Fibroblast of lung (primary cell): ENCODE measurements at places on chromosomes 4 and X.

- H3K4me1 ChIP-seq: no peaks in the 10 kb centered on the region
- H3K36me3 ChIP-seq: no peaks in the 10 kb centered on the region
- peaks cover 16% of the 10 kb centered on the region for H3K27me3 ChIP-seq
- H3K27ac ChIP-seq: no peak overlapping the region
Observed at GRCh38 chr4:7255488-7255881, 63.1 kb downstream of the SORCS2 start.

DNA sequence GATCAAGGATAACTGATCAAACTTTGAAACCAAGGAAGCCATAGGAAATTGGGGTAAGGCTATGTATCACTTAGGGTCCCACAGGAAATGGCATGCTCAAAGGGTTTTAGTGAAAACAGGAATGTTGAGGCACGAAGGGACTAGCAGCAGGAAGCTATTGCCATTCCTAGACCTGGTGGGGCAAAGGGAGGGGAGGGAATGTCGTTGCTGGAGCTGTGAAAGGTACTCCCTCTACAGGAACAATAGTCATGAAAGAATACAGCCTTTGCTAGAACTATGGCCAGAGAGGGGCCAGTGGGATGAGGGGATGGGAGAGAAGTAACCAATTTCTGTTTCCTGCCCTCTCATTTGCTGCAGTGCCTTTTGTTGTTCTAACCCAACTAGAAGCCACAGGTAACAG, 11.9 kb downstream of the REPS2 start:
- DNase-seq: no peak
- no peaks in the 10 kb centered on the region for H3K36me3 ChIP-seq
- H3K4me3 ChIP-seq: no peak overlapping the region
- no peaks in the 10 kb centered on the region for H3K27me3 ChIP-seq
- no peaks in the 10 kb centered on the region for H3K4me1 ChIP-seq
- no peak overlapping the region for H3K27ac ChIP-seq

DNA sequence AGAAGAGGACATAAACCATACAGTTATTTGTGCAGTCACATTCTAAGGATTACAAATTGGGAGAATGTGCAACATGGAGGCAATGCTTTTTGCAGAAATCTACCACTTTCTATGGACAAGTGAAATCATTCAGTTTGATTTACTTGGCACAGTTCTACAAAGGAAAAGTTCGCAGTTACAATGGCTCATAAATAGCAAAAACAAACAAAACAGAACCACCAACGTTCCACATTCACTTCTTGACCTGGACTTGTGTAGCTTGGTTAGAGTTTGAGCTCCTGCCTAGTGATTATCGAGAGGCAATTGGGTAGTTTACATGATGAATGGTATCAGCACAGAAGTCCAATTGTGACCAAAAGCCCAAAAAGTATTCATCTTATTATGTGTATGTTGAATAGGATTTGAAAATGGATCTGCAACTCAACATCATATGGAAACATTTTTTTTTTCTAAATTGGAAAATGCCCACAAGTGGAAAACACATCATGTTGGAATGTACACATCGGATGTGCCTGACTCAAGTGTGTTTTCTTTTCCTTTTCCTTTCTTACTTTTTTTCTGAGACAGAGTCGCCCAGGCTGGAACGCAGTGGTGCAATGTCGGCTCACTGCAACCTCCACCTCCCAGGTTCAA, 123.8 kb downstream of the LUZP4 start:
- no peaks in the 10 kb centered on the region for H3K36me3 ChIP-seq
- no peaks in the 10 kb centered on the region for H3K4me1 ChIP-seq
- peak; percentile 58 for DNase-seq
- no peaks in the 10 kb centered on the region for H3K27me3 ChIP-seq
- no peak overlapping the region for H3K27ac ChIP-seq

GRCh38 chr4:161629694-161630441, 533.9 kb downstream of the FSTL5 start:
- no peaks in the 10 kb centered on the region for H3K4me1 ChIP-seq
- H3K36me3 ChIP-seq: no peaks in the 10 kb centered on the region
- DNase-seq: no peak
- H3K27me3 ChIP-seq: no peaks in the 10 kb centered on the region

DNA sequence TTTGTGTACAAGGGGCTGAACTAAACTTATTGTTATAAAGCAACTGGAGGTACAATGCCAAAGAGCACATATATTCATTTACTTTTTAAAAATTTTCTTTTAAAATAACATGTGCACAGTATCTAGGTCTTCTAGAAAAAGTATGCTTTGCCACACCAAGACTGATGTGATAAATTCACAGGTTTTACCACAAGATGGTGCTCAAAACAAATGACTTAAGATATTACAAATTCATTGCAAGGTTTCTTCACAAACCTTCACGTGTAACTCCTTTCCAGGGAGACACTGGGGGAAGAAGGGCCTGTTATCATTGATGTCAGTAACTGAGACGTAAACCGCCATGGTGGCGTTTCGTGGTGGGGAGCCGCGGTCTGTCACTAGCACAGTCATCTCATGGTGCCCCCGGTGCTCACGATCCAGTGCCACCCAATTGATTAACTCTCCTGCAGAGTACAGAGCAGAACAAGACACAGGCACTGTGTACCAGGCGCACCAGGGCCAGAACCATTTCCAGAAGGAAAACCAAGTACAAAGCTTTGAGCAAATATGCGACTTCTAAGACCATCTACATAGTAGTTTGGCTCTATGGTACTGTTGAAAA, 162.2 kb downstream of the DCHS2 start:
- no peak overlapping the region for H3K4me3 ChIP-seq
- no peak overlapping the region for H3K27ac ChIP-seq
- no peaks in the 10 kb centered on the region for H3K27me3 ChIP-seq
- no peaks in the 10 kb centered on the region for H3K4me1 ChIP-seq
- H3K36me3 ChIP-seq: no peaks in the 10 kb centered on the region

DNA sequence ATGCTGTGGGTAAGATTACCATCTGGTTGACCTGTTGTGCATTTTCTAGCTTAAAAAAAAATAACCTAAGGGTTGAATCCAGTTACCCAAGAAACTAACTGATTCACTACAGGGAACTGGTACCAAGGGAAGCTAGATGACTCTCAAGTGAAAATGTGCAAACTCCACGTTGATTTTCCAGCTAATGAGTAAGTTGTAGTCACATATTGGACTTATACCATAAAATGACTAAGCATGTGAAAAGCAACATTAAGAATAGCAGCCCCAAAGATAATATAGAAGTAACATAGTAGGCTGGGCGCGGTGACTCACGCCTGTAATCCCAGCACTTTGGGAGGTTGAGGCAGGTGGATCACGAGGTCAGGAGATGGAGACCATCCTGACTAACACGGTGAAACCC, 270.9 kb downstream of the SPRY1 start:
- no peak overlapping the region for H3K4me3 ChIP-seq
- H3K4me1 ChIP-seq: no peaks in the 10 kb centered on the region
- no peaks in the 10 kb centered on the region for H3K36me3 ChIP-seq
- no peak overlapping the region for H3K27ac ChIP-seq
- DNase-seq: peak; percentile 74

DNA sequence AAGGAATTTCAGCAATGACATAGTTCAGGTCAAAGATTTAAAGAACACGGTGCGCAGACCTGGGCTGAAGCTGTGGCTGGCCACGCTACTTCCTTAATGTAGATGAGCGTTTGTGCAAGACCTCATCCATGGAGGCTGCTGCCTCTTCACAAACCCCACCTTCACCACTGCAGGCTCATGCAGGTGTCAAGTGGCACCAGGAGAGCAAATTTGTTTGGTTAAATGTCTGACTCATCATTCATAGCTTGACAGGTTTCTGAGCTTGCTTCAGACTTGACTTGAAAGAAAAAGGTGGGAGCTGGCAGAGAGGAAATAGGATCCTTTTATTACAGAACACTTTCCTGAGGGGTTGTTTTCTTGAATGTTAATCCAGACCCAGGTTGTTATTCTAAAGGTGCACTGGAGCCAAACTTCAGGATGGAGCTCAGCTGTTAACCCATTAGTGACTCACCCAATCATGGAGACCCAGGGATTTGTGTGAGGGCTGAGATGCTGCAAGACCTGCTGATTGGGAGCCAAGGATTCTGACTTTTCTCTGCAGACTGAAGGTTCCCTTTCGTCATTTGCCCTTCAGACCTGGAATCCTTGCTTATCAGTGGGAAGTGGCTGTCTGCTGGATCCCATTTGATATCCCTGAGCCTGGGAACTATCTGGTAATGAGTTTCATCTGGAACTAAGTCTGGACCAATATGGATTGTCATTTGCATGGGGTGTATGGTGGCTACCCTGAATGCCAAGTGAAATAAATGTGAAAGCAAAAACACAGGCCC, 315.3 kb downstream of the PTTG2 start:
- H3K27me3 ChIP-seq: no peaks in the 10 kb centered on the region
- DNase-seq: peak; percentile 11
- H3K27ac ChIP-seq: no peak overlapping the region
- H3K4me3 ChIP-seq: no peak overlapping the region
- H3K4me1 ChIP-seq: no peaks in the 10 kb centered on the region

GRCh38 chr4:172480471-172480870, 667.3 kb downstream of the GALNTL6 start:
- no peak overlapping the region for H3K27ac ChIP-seq
- DNase-seq: no peak
- H3K36me3 ChIP-seq: no peaks in the 10 kb centered on the region
- no peak overlapping the region for H3K4me3 ChIP-seq
- no peaks in the 10 kb centered on the region for H3K27me3 ChIP-seq

GRCh38 chrX:22357621-22358020, 84.9 kb downstream of the CBLL2 start:
- DNase-seq: no peak
- no peaks in the 10 kb centered on the region for H3K27me3 ChIP-seq
- H3K36me3 ChIP-seq: no peaks in the 10 kb centered on the region
- no peak overlapping the region for H3K27ac ChIP-seq
- H3K4me1 ChIP-seq: no peaks in the 10 kb centered on the region
- no peak overlapping the region for H3K4me3 ChIP-seq

GRCh38 chr4:740011-740410, 34.4 kb downstream of the PCGF3 start:
- H3K27me3 ChIP-seq: no peaks in the 10 kb centered on the region
- peaks cover 20% of the 10 kb centered on the region for H3K36me3 ChIP-seq
- no peak overlapping the region for H3K27ac ChIP-seq
- DNase-seq: no peak

- no peak overlapping the region for H3K4me3 ChIP-seq
- no peaks in the 10 kb centered on the region for H3K4me1 ChIP-seq
- H3K36me3 ChIP-seq: no peaks in the 10 kb centered on the region
Observed at GRCh38 chrX:98029861-98030260, 1146.2 kb downstream of the RPA4 start.

GRCh38 chr4:17020901-17021300, 122.5 kb upstream of the LDB2 start:
- DNase-seq: no peak
- H3K4me3 ChIP-seq: no peak overlapping the region
- no peaks in the 10 kb centered on the region for H3K4me1 ChIP-seq

GRCh38 chrX:110406822-110407221, 48.2 kb downstream of the RTL9 start:
- DNase-seq: no peak
- no peak overlapping the region for H3K27ac ChIP-seq
- H3K27me3 ChIP-seq: no peaks in the 10 kb centered on the region
- peaks cover 10% of the 10 kb centered on the region for H3K4me1 ChIP-seq

DNA sequence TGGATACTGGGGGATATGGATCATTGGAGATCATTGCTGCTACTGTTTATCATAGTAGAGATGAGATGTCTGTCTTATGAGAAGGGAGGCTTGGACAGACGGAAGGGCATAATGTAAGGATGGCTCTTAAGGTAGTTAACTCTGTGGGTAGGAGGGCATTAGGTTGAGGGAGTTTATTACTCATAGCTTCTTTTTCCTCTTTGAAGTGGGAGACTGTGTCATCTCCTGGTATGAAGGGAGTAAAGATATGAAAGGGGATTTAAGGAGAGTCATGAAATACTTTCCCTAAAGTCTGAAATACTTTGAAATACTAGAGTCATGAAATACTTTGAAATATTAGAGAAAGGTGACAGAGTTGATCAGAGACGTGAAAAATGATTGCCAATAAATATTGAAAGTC, 255.5 kb upstream of the PITX2 start:
- no peaks in the 10 kb centered on the region for H3K27me3 ChIP-seq
- no peaks in the 10 kb centered on the region for H3K4me1 ChIP-seq
- H3K36me3 ChIP-seq: no peaks in the 10 kb centered on the region
- H3K27ac ChIP-seq: no peak overlapping the region
- DNase-seq: no peak

GRCh38 chr4:164621886-164622521, 131.9 kb upstream of the SMIM31 start:
- no peaks in the 10 kb centered on the region for H3K27me3 ChIP-seq
- no peak overlapping the region for H3K4me3 ChIP-seq
- no peaks in the 10 kb centered on the region for H3K36me3 ChIP-seq
- no peaks in the 10 kb centered on the region for H3K4me1 ChIP-seq

DNA sequence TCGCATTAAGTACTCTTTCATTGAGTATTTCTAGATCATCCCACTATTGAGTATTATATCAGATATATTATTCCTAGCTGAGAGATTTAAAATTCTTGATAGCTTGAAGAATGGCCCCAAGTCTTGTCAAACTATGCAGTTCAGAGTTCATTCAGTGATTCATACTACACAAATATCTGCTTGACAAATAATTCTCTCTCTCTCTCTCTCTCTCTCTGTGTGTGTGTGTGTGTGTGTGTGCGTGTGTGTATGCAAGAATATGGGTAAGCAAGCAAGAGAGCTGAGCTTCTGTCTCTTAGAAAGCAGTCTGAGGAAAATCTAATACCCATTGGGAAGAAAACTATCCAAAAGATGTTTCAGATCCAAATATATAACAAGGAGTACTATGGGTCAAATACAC, 142.0 kb downstream of the SLC10A7 start:
- H3K27me3 ChIP-seq: no peaks in the 10 kb centered on the region
- DNase-seq: peak; percentile 35
- H3K27ac ChIP-seq: no peak overlapping the region
- H3K4me1 ChIP-seq: peaks cover 2% of the 10 kb centered on the region
- H3K4me3 ChIP-seq: no peak overlapping the region
- H3K36me3 ChIP-seq: no peaks in the 10 kb centered on the region

GRCh38 chr4:76758290-76758882, 139.6 kb downstream of the SOWAHB start:
- no peak overlapping the region for H3K4me3 ChIP-seq
- H3K36me3 ChIP-seq: peaks cover 17% of the 10 kb centered on the region
- DNase-seq: peak; percentile 71

DNA sequence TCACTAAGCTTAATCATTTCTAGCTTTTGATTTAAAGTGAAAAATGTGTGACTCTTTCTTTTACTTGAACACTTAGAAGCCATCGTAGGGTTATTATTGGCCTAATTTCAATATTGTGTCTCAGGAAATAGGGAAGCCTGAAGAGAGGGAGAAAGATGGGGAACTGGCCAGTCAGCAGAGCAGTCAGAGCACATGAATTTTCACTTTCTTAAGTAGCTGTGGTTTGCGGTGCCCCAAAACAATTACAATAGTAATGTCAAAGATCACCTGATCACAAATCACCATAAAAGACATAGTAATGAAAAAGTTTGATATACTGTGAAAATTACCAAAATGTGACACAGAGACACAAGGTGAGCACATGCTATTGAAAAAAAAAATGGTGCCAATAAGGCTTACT, 45.5 kb downstream of the CENPC start:
- H3K36me3 ChIP-seq: no peaks in the 10 kb centered on the region
- no peak overlapping the region for H3K4me3 ChIP-seq
- no peak overlapping the region for H3K27ac ChIP-seq
- no peaks in the 10 kb centered on the region for H3K27me3 ChIP-seq
- H3K4me1 ChIP-seq: no peaks in the 10 kb centered on the region
